ENCODE measurements at places on chromosomes 1 and 21.

DNA sequence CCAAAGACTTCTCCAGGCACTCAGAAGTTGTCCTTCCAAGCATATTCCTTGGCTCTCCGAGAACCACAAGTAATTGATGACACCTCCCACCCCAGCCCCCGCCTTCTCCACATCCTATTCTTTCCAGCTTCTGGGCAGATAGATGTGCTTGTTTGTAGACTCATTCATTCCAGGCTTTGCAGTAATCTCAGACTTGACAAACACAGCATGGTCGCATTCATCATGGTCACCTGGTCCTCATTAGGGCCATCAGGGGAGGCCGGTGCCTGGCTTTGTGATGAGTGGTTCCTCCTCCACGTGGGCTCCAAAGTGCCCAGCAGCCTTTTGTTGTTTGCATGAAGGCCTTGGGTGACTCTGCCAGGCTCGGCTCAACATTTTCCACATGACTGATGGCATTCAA lies 28.5 kb upstream of the KCNE2 start:
- no peak for DNase-seq

DNA sequence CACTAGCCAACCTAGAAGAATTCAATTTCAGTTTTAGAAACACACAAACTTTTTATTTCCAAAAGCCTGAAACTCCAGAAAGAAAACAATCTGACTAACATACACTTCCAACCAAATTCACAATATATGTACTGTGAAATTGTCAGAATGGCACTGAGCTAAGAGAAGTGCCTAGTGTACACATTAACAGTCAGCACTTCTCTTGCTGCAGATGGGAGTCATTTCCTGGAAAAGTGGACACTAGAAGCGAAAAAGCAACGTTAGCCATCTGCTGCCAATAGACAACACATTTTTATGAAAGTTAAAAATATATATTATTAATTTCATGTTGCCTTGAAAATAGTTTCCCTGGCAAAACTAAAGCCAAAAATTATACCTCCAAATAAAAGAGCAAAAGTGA lies 66.1 kb downstream of the EPS15 start:
- no peak for DNase-seq

GRCh38 chr1:154198756-154199562 lies 7.1 kb upstream of the TPM3 start:
- peak; percentile 87 for DNase-seq

GRCh38 chr1:6360117-6360496 lies 33.5 kb downstream of the ACOT7 start:
- DNase-seq: no peak

DNA sequence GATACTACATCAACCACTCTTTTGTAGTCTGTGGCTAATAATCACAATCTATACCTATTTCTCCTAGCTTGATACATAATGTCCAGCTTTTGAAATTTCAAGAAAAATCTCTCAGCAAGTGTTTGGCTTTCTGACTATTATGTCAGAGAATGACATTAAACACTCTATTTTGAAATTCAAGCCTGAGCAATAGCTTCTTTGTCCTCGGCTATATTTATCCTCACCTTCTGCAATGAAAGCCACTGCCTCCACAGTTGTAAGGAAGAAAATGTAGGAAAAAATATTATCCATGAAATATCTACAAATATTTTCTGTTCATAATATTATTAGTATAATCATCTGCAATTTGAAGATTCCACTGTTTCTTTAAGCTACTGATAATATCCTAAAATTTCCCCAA lies 22.1 kb downstream of the LRRC7 start:
- no peak for DNase-seq

DNA sequence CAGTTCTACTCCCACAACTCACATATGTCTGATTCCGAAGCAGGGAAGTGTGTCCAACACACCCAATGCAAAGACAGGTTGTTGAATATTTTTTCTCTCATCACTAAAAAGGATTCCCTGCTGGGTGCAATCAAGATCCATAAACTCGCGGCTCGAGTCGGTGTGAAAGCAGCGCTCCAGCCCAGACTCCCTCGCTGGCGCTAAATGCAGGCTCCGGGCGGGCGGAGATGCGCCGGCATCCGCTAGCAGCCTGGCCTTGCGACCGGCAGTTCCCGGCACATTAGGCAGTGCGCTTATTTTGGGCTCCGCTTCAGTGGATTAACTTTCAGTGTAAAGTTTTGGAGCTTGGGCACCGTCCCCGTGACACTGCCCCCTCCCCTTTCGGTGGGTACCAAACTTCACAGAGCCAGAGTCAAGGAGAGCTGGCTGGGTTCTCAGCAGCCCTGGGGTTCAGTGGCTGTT lies 87.7 kb upstream of the POU3F1 start:
- no peak for DNase-seq

DNA sequence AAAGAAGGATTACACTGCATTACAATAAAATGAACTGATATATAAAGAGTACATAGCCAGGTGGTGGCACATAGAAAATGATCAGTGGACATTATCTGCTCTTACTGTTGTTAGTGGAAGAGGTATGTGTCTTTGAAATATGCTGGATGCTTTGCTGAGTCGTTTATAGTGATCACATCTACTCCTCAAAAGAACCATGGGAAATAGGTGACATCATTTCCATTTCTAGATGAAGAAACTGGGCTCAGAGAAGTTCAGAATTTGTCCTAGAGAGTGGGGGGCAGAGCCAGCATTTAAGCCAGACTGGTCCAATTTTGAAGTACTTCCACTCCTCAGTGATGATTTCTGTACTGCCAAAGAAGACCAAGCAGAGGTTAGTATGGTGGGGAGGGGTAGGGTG lies 34.0 kb upstream of the BACH1 start:
- DNase-seq: no peak

DNA sequence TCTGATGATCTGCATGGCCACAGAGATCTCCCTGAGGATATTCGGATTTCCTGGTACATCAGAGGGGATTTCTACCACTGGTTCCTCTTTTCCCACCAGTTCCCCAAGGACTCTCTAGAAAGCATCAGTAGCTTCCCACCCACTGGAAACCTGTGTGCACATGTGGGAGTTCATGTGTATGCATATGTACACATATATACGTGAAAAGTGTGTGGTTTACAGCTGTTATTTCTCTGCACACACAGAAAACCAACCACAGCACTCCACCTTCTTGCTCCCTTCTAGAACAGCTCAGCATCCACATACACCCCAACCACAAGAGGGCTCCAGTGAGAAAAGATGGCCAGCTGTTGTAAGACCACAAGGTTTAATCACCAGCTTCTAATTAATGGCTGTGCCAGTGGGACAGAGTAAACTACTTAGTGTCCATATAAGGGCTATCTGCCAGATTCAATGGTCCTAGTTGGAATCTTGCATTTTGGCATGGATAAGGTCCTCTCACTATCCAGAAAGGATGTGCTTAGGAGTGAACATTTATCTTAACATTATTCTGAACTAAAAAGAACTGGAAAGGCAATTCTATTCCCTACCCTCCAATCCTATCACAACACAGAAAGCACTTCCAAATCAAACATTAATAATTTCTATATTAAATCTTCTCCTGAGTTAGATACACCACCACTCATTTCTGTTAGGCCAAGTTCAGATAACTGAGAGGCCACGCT lies 24.1 kb downstream of the GPR3 start:
- DNase-seq: peak; percentile 30

DNA sequence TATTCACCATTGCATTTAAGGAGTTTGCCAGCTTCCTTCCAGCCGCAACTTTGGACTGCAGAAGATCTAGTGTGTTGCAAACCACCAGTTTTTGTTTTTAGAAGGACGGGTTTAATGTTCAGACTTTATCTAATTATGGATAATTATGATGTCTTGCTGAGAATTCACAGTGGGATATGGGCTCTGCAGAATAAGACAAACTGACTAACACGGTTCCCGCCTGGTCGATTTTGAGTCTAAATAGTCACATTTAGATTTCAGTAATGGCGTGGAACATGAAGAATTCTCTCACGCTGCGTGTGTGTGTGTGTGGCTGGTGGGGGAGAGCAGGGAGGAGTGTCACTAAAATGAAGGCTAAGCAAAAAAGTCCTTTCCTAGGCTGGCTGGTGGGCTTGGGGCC lies 48.5 kb upstream of the DMRTB1 start:
- no peak for DNase-seq

GRCh38 chr1:82785268-82785790 lies 984.6 kb downstream of the ADGRL2 start:
- DNase-seq: no peak

DNA sequence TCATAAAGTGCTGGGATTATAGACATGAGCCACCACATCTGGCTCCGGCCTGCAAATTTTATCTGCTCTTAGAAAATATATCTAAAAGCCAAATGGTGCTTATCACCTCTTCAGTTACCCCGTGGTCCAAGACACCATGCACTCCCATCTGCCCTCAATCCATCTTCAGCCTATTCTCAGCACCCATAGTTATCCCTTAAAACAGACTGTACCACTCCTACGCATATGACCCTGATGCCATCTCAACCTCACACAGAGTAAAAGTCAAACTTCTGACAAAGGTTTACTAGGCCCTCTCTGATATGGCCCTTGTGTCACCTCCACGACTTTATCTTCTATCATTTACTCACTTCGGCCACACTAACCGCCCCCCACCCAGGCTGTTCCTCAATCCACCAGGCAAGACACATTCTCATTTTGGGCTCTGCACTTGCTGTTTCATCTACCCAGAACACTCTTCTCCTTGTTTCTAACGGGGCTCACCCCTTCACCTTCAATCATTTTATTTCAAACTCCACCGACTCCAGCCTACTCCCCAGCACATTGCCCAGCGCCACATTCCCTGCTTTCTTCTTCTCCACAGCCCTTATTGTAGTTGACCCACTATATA lies 33.0 kb downstream of the USP48 start:
- DNase-seq: no peak

DNA sequence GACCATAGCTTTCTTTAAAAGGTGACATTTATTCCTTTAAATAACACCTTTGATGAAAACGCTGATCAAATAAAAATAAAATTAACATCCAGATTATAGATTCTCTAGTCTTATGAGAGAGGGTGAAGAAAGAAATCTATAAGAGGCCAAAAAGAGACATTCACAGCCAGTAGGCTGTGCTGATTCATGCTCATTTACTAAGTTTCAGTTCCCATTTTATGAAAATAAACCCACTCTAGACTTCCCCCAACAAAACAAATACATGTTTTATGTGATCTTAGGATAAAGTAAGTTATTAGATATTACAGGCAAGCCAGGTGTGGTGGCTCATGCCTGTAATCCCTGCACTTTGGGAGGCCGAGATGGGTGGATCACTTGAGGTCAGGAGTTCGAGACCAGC lies 21.1 kb downstream of the ESRRG start:
- no peak for DNase-seq

DNA sequence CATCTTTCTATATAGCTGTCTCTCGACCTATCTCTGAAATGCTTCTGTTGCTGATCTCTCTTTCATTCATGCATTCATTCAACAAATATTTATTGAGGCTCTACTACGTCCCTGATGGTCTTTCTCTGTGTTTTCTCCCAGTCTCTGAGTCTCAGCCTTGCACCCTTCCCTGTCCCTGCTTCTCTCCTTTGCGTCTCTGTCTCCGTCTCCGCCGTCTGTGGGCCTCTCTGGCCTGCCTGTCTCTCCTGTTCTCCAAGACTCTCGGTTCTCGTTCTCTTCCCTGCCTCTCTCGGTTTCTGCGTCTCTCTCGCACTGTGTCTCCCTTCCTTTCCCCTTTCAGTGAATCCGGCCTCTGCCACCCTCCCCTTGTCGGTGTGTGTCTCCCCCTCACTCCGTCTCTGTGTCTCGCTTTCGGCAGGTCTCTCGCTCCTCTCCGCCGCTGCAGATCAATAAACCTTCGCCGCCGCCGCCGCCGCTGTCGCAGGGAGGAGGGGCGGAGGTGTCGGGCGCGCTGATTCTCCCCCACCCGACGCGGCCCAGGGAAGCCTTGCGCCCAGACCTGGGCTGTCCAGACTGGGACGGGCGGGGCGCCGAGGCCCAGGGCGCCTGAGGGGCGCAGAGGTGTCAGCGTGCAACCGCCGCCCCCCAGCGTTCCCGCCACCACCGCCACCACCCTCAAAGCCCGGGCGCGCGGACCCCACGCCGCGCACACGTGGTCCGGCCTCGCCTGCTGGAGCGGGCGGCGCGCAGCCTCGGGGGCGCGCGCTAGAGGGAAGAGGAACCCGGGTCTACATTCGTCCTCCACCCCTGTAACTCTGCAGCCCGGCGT lies 3.0 kb downstream of the EFNA3 start:
- no peak for DNase-seq

- no peak for DNase-seq
These were observed at the start of gene PDZK1IP1 for GRCh38 chr1:47189844-47190508. PDZK1IP1 (minus strand) TSS chr1:47190036; CDS start chr1:47189932, 104 bp downstream.

- DNase-seq: no peak
These were observed 1.9 kb upstream of the MYBPH start for GRCh38 chr1:203177470-203178039.

DNA sequence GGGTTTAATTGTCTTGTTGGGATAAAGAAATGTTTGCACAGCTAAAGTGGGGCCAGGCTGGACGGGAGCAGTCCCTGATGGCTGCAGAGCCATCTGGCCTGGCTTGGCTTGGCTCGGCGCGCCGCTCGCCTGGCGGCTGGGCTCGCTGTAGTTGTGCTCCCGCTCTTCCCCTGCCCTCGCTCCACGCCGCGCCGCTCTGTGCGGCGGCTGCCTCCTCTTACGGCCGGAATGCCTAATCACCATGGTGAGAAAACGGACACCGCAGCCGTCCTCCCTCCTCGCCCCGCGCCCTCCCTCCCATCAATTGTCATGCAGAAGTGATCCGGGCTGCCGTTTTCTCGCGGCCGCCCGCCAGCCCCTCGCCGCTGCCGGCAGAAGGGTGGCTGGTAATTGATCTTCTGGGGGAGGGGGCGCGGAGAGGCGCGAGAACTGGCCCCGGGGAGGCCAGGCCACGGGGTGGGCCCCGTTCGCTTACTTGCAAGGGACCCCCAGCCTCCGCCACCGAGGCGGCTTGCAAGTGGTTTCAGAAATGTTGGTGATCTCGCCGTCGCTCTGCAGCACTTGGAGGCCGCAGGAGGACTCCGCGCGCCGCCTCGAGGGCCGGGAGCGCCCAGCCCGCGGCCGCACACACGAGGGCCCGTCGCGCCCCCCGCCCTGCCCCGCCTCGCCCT lies 12.4 kb downstream of the RNF220 start:
- no peak for DNase-seq

DNA sequence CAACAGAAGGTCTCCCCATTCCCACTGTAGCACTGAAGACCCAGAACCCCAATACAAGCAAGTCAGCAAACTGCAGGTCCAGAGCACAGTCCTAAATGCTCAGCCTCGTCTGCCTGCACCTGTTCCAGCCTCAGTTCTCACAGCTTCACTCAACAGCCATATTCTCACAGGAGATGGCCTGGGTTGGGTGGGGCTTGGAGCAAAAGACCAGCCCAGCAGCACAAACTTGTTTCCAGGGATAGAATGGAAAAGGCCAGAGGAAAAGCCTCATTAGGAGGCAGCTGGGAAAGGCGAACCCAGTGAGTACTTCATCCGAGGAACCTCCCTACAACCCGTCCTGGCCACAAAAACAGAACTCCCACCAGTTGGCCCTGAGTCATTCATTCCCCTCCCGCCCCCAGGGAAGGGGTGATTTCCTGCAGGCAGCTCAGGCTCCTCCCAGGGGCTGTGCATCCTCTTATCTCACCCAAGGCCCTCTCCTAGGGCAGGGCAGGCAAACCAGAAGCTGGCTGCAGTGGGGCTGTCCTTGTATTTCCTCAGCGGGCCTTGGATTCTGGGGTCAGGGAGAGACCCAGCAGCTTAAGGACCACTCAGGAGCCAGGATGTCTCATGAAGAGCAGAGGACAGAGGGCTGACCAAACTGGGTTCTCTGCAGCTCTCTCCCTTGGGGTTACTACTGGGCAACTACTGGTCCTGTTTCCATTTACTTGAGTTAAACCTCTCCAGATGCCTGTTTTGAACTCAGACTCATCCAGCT lies 7.4 kb upstream of the MPL start:
- DNase-seq: no peak
